NCI-H146 (cell line): ENCODE measurements at places on chromosomes 1 and 21.

DNA sequence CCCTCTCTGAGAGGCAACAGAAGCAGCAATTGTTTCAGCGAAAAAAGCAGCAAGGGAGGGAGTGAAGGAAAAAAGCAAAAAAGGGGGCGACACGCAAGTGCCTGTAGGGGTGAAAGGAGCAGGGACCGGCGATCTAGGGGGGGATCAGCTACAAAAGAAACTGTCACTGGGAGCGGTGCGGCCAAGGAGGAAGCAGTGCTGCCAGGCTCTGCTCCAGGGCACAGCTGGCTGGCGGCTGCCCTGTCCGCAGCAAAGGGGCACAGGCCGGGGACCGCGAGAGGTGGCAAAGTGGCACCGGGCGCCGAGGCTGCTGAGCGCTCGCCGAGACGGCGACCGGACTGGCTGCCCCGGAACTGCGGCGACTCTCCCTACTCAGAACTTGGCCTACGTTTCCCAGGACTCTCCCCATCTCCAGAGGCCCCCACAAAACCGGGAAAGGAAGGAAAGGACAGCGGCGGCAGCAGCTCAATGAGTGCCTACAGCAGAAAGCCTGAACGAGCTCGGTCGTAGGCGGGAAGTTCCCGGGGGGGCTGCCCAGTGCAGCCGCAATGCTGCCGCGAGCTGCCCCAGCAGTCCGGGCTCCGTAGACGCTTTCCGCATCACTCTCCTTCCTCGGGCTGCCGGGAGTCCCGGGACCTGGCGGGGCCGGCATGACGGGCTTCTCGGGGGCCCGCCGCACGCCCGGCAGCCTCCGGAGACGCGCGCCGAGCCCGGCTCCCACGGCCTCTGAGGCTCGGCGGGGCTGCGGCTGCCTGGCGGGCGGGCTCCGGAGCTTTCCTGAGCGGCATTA, 1.0 kb upstream of the CDKN2C start:
- DNase-seq = peak; percentile 68

DNA sequence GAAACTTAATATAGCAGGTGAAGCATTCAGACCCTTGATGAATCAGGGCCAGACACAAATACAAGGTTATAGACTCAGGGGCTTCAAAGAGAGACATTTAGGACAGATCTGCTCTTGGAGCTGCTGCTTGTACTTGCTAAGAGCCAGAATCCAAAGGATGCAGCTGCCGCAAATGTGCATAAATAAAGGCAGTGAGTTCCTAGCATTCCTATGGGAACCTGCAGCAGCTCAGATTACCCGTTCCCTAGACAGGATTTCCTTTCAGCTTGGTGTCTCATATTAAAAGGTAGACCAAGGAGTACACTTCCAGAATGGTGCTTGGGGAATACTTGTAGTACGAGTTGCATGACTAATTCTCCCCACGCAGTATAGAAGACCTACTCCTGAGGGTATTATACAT, 9.7 kb upstream of the LRRC53 start:
- peak; percentile 61 for DNase-seq

DNA sequence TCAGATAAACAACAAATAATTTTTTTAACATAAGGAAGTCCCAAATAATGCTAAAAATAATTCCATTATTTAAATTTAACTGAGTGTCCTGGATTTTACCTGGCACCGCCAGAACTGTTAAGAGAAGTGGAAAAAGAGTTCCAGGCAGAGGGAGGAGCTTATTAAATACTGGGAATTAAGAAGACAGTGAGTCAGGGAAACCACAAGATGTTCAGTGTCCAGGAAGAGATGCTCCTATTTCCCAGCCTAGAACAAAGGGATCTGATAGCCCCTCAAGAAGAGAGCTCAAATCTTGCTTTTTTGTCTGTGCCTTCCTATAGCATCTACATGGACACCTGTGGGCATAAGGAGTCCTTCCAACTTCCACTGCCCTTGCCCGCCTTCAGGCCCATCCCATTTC, 85.9 kb downstream of the PGM1 start:
- DNase-seq = no peak

DNA sequence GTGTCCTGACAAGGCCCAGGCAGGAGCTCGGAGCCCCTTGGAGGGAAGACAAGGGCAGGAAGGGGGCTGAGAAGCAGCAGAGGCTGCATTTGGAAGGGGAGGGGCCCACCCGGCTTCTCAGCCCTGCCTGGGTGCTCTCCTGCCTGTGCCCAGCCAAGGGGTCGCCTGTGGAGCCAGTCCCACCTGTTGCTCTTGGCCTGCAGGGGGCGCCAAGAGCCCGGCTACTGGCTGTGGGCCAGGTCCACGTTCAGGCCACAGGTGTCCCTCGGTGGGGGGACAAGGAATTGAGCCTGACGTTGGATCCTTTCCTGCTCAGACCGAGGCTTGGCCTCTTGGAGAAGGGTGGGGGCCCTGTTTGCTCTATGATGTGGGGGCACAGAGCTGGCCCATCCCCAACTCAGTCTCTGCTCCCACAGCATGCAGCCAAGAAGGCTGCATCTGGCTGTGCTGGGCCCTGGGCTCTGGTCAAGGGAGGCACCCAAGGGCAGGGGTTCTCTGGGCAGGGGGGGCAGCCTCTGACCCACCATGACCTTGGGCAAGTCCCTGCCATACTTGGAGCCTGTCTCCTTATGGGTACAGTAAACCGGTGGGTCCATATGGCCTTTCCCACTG, 10.9 kb downstream of the WNT4 start:
- peak; percentile 52 for DNase-seq

DNA sequence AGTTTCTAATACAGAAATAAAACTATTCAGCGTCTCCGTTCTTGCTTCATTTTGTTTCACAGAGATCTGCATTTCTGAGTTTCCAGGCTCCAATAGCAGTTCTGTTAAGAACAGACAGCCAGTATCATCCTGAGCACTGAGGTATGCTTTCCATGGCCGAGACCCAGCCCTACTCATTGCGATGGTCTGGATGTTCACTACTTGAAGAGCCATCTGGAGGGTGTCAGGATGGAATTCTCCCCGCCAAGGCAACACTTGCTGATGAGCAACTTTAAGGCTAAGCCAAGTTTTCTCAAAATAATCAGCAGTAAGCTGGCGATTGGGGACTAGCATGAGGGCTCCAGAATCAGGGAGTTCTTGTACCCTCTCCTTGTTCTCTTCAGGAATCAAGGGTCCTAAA, 7.7 kb upstream of the BCL2L15 start:
- no peak for DNase-seq

DNA sequence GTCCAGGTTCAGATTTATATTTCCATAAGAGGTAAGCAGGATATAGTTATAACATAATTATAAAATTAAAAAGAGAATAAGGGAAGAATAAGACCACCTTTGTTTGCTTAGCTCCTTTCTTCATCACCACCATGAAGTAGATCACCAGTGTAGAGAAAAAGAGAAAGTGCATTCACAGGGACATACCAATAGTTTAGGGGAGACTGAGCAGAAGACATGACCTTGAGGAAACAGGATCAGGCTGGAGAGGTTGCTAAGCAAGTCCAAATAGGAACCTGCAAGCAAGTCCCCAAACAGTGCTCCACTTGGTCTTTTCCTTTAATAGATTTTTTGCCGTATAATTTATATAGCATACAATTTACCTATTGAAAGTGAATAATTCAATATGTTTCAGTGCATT, 63.0 kb downstream of the KCNT2 start:
- no peak for DNase-seq

DNA sequence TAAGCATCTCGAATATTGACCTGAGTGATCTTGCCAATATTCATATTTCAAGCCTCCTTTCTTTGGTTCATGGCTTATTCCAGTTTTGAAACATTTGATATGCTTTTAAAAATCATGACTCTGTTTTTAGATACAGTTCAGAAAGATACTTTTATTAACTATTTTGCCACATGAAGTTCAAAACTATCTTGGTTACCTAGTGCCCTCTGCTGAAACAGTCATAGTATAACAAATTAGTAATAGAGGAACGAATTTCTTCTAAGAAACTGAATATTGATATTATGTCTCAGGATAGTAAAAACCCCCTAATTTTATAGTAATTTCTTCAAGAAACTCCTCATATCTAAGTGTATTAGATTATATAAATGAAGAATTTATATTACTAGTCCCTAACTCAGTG, 52.6 kb upstream of the RC3H1 start:
- DNase-seq = peak; percentile 4

- no peak for DNase-seq
Observed at GRCh38 chr1:199084293-199084692, 445.5 kb downstream of the PTPRC start.

DNA sequence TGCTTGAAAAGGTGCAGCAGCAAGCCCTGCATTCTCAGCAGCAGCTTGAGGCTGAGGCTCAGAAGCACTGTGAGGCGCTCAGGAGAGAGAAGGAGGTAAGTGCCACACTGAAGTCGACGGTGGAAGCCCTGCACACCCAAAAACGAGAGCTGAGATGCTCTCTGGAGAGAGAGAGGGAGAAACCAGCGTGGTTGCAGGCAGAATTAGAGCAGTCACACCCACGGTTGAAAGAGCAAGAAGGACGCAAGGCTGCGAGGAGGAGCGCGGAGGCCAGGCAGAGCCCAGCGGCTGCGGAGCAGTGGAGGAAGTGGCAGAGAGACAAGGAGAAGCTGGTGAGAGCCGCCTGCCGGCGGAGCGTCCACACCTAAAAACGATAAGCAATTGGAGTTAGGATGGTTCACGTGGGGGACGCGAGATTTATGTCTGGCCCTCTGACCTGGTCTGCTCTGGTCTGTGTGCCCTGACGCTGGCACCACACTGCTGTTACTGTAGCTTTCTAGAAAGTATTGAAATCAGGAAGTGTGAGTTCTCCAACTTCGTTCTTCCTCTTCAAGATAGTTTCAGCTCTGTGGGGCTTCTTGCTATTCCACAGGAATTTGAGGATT, 26.7 kb upstream of the DIP2A start:
- DNase-seq = no peak

DNA sequence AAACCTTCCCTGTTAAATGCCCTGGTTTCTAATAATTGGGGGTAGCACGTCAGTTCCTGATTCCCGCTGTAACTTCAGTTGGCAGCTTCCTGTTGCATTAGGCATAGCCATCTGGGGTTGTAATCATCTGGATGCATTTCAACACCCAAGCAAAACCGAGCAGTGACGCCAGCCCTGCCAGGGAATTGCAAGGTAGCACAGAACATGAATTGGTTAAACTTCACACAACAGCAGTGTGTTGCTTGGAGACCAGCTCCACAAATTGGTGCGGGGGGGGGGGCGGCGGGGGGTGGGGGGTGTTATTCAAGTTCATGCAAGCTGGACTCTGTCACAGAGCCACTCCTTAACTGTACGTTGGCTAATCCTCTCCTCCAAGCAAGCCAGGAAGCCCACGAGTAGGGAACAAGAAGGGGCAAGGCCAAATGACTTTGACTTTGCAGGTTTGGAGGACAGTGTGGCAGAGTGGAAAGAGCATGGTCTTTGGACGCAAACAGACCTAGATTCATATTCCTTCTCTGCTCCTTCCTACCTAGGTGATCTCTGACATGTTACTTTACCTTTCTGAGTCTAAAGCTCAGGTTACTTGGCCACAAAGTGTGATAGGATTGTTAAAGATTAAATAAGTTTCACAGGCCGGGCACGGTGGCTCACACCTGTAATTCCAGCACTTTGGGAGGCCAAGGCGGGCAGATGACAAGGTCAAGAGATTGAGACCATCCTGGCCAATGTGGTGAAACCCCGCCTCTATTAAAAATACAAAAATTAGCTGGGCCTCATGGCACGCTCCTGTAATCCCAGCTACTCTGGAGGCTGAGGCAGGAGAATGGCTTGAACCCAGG, 4.7 kb downstream of the LAX1 start:
- peak; percentile 56 for DNase-seq

DNA sequence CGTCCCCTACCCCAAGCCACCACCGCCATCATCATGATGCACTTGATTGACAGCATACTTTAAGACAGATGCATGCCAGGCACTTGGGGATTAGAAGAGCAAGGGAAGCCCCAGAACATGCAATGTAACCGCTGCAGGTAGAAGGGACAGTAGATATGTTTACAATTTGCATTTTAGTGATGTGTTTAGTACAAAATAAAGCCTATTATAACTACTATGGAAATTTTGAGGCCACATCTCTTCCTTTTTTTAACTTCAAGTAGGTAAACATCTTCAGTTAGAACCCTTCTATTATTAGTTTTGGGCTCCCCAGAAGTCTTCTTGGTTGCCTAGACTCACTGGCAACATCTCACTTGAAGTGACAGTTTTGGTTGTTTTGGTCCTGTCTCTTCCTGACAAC, 25.3 kb downstream of the CR1L start:
- DNase-seq = no peak

DNA sequence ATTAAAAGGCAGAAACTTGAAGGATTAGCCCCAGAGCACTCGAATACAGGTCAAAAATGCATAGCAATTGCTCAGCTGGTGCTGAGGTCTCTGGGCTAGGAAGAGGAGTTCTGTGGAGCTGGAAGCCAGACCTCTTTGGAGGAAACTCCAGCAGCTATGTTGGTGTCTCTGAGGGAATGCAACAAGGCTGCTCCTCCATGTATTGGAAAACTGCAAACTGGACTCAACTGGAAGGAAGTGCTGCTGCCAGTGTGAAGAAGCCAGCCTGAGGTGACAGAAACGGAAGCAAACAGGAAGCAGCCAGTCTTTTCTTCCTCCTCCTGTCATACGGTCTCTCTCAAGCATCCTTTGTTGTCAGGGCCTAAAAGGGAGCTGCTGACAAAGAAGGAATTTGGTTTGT, 233.4 kb upstream of the FGGY start:
- no peak for DNase-seq

GRCh38 chr1:152997901-152998300, 3.6 kb upstream of the SPRR3 start:
- no peak for DNase-seq

GRCh38 chr21:38850277-38850951, 44.7 kb downstream of the ETS2 start:
- DNase-seq = no peak

- no peak for DNase-seq
Observed at GRCh38 chr1:201880928-201881571, 7.6 kb upstream of the SHISA4 start.

GRCh38 chr1:162009501-162010174, 14.0 kb downstream of the OLFML2B start:
- DNase-seq = no peak

- DNase-seq = no peak
Observed at GRCh38 chr1:46171871-46172270, 3.0 kb upstream of the TSPAN1 start.

DNA sequence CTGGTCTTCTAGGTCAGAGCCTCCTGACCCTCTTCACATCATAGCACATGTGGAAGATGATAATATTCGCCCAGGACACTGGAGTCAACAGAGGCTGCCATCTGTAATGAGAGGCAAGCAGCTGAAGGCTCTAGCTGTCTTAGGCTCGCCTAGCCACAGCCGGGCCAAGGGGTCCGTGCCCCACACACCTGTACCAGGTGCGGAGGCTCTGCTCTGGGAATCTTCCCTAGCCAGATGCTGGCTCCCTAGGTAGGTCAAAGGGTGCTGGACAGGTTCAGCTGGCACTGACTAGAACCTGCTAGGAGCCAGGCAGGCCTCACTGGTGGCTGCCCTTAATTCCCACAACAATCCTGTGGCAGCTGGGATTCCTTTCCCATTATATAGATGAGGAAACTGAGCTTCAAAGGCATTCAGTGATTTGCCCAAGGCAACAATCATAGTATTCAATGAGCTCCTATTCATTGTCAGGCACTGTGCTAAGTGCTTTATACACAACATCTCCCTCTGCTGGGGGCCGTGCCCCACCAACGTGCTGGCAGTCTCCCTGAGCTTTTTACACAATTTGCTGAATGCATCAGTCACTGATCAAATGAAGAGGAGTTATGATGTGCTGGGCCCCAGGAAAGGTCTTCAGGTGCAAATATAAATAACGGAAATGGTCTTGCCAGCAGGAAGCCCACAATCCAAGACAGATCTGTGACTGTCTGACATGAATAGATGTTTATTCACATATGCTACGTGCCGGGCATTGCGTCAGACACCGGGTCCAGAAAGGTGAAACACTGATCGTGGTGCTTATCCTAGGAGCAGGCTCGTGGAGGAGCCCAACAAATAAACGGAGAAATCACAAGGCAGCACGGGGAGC, 58.0 kb downstream of the DDX20 start:
- peak; percentile 37 for DNase-seq
